ENCODE measurements at places on chromosomes 1 and 21. TPM values are rescaled to one million over a fixed set of nuclear protein-coding genes. Genes with fewer than 3 reads are reported as not detected.

GRCh38 chr1:241701483-241702295 is 49.6 kb downstream of the WDR64 start:
- no peak for DNase-seq

GRCh38 chr1:33249422-33249821 is 6.9 kb upstream of the ZNF362 start:
- DNase-seq, result no peak

GRCh38 chr1:241631674-241632073 is 8.5 kb downstream of the CHML start:
- no peak for DNase-seq

DNA sequence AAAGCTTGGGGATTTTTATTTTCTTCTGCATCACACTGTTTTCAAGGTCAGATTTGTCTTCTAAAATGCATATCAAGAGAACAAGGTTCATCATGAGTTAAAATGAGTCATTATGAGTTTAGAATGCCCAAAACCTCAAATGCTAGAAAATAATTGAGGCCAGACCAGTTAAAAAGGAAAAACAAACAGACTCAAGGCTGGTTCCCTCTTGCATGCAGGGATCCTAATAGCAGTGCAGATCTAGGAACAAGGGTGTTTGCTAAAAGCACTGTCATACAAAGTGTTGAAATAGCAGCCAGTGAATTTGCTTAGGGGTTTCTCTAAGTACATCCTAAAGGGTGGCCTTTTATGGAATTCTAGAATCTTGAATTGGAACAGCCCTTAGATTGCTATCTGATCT is 15.3 kb downstream of the BEND5 start:
- DNase-seq, result no peak

DNA sequence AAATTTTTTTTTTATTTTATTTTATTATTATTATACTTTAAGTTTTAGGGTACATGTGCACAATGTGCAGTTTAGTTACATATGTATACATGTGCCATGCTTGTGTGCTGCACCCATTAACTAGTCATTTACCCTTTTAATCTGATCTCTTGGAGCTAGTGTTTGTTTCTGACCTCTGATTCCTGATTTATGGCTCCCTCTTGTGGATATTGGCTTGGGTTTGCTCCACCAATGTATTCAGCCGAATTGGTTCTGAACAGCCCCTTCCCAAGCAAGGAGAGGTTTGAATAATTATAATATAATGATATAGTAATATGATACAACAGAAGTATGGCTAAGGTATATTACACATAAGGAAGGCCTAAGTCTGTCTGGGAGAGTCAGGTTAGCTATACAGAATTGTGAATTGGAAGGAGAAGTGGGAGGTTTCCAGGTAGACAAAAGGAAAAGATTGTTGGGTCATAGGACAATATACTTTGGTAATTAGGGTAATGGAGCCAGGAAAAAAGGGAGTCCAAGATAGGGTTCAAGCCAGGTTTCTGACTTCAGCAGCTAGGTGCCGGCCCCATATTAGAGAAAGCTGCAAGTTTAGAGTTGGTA is 53.1 kb upstream of the HMCN1 start:
- peak; percentile 5 for DNase-seq

GRCh38 chr1:233477359-233477758 is 136.5 kb upstream of the KCNK1 start:
- peak; percentile 60 for DNase-seq

DNA sequence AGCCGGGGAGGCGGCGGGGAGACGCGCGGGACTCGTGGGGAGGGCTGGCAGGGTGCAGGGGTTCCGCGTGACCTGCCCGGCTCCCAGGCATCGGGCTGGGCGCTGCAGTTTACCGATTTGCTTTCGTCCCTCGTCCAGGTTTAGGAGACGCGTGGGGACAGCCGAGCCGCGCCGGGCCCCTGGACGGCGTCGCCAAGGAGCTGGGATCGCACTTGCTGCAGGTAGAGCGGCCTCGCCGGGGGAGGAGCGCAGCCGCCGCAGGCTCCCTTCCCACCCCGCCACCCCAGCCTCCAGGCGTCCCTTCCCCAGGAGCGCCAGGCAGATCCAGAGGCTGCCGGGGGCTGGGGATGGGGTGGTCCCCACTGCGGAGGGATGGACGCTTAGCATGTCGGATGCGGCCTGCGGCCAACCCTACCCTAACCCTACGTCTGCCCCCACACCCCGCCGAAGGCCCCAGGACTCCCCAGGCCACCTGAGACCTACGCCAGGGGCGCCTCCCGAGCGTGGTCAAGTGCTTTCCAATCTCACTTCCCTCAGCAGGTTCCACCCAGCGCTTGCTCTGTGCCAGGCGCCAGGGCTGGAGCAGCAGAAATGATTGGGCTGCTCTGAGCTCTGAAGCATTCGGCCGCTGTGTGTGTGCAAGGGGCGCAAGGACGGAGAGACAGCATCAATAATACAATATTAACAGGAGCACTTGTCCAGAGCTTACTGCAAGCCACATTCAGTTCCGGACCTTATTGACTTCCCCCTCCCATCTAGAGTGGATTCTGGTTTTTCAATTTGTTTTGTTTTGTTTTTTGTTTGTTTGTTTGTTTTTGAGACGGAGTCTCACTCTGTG is 10.3 kb downstream of the SIM2 start:
- no peak for DNase-seq

DNA sequence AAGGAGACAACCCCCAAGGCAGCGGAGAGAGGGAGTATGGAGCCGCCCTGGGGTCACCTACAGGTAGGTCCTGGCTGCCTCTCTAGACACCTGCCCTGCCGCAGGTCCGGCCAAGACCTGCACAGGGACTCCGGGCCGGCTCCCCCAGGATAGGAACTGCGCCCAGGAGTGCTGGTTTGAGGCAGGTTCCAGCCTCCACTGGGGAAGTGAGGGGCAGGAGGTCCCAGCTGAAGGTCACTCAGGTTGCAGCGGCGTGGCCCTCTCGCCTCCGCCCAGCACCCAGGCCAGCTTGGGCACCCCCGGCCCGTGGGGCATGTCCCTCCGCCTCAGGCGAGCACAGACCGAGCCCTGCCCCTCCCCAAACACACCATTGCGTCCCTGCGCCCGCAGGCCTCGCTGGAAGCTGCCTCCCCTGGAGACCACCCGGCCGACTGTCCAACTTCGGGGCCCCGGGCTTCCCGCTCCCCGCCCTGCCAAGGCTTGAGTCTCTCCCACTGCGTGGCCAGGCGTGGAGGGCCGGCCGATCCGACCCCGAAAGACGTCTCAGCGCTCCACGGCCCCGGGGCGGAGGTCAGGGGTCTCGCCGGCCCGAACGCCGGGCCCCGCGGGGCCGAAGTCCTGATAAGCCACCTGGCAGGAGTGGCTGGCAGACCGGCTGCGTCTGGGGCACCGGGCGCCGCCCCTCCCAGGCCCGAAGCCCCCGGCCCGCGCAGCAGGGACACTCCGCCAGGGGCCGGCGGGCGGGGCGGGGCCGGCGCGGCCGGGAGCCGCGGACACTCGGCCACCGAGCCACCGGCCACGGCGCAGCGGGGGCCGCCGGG is 1.4 kb upstream of the SKI start:
- DNase-seq, result no peak

DNA sequence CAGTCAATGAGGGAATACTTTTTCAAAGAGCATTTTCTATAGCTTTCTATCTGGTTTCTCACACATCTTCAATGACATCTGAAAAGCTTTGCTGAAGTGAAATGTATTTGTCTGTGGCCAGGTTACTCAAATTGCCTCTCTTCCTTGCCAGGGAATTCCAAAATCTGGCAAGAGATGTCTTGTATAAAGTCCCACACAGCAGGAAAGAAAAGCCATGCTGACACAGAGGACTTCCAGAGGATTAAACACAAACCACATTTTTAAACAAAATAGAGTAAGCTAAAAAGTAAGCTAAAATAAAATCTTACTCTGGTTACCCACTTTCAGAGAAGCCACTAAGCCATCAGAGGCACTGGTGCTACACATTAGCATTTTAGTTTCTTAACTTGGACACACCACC is 93.1 kb upstream of the BCAR3 start:
- DNase-seq, result no peak

GRCh38 chr1:197486946-197487345 is 218.9 kb downstream of the CRB1 start:
- DNase-seq, result no peak

DNA sequence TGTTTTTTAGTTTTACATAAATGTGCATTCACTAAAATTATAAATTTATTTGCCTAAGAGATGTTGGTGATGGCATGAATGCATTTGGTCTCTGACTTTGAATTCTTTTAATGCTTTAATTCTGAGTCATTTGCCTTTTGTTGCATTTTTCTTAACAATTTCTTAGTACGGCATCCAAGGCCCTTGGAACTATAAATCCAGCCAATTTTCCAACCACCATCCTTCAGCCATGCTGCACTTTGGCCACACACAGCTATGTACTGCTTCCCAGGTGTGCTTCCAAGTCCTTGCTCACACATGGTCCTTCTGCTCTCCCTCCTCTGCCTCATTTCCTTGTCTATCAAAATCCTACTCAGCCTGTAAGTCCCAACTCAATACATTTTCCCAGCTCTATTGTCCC is 161.0 kb downstream of the DHRS3 start:
- no peak for DNase-seq

GRCh38 chr1:232389744-232390143 is 240.2 kb downstream of the SIPA1L2 start:
- DNase-seq, result no peak

LRIF1 gene
- total RNA-seq, result 12.8 TPM

NRAS gene
- 49.7 TPM for total RNA-seq

- no peak for DNase-seq
These were observed 48.4 kb upstream of the DNAJC6 start for GRCh38 chr1:65260851-65261473.

DNA sequence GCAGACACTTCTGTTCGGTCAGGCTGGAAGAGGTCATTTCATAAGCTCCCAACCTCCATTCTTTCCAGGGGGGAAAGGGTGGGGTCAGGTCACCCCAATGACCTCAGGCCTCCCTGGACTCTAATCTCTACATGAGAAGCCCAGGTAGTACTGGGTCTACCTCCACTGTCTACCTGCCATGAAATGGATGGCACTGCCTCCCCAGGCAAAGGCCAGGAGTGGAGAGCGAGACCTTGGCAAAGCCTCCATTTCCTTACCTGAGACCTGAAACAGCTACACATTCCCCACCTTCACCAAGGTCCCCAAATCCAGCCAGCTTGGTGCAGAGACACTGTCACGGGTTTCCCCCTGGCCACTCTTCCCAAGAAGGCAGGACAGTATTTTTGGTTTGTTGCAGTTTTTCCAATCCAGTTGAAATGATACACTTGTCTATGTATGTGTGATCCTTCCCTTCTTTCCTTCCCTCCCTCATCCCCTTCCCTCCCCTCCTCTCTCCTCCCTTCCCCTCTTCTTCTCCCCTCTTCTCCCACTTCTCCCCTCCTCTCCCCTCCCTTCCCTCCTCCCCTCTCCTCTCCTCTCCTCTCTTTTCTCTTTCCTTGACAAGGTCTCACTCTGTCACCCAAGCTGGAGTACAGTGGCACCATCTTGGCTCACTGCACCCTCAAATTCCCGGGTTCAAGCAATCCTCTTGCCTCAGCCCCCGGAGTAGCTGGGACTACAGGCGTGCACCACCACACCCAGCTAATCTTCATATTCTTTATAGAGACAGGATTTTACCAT is 16.1 kb downstream of the BTG2 start:
- DNase-seq, result no peak

GRCh38 chr1:29756498-29756897 is 520.2 kb downstream of the PTPRU start:
- no peak for DNase-seq

- DNase-seq, result no peak
These were observed 21.3 kb downstream of the BACH1 start for GRCh38 chr21:29320031-29320430.

- DNase-seq, result no peak
These were observed 255.5 kb downstream of the KCNJ6 start for GRCh38 chr21:37660709-37661108.

MEX3A gene
- total RNA-seq, result 49.8 TPM

DNA sequence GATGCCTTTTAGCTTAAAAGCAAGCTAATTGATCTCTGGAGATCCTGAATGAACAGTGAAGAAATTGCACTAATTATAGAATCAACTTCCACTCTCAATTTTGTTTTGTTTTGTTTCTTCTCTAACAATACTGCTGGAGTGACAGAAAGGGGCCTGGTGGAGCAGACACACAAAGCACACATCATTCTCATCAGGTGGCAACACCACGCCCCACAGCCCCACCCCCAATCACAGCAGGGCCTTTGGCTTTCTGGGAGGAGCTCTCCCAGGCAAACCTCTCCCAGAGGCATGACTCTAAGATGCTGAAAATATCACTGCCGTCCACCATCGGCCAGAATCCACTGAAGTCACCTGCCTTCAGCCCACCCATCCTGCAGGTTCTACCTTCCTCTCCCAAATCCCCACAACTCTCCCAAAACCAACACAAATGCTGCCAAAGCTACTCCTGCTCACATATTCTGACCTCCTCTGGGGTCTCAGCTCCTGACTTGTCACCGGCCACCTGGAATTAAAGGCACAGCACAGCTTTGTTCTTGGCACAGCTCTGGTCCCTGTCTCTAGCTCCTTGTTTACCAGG is 120.7 kb downstream of the GRIK3 start:
- no peak for DNase-seq

FHL3 gene
- total RNA-seq, result 6.1 TPM

KMO gene
- not detected for total RNA-seq

CCDC27 gene
- total RNA-seq, result not detected

GRCh38 chr1:79716447-79716846 is 709.9 kb upstream of the ADGRL4 start:
- no peak for DNase-seq

DNA sequence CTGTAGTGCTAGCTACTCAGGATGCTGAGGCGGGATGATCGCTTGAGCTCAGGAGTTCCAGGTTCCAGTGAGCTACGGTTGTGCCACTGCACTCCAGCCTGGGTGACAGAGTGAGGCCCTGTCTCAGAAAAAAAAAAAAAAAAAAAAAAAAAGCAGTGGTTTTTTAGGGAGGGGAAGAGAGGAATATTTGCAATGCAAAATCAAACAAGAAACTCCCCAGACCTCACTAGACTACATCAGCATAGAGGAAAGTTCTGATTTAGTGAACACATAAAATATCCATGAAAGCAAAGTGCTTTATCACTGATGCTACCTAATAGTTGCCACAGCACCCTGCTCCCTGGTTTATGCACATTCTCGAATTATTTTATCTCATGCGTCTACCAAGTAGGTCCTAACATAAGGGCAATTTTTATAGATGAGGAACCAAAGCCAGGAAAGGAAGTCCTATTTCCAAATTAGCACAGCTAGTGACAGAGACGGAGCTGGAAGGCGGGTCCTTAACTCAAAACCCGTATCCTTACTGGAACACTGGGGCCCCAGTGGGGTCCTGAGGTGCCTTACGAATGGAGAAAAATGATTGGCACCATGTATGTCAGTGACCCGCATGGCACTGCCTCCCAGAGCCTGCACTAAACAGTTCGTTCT is 50.7 kb upstream of the GPR157 start:
- DNase-seq, result no peak

- no peak for DNase-seq
These were observed 273.2 kb downstream of the NPHP4 start for GRCh38 chr1:5718831-5719632.

DNA sequence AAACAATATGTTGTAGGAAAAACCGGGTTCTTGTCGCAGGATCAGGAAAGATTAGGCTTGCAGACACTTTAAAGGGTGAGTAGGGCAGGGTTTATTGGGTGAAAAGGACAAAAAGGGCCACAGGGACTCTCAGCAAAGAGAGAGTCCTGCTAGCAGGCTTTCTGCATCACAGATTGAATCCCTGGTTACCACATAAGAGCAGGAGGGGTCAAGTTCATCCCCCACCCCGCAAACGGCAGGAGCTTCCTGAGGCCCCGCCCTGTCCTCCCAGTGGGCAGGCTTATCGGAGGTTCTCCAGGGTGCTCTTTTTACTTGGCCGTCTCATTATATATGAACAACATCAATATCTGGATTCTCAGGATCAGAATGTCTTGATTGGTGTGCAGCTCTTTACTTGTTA is 47.7 kb downstream of the SYCP1 start:
- no peak for DNase-seq
